Activated CD8-positive, alpha-beta memory T cell treated with anti-CD3 and anti-CD28 coated beads for 36 hours (primary cell): ENCODE measurements at places on chromosomes 1 and 21. TPM values are rescaled to one million over a fixed set of nuclear protein-coding genes. Genes with fewer than 3 reads are reported as not detected.

OR6K2 gene
- not detected for total RNA-seq

C8B gene
- total RNA-seq: not detected

CREB3L4 gene
- total RNA-seq: 8.2 TPM

ABCB10 gene
- 46.9 TPM for total RNA-seq

CD101 gene
- total RNA-seq: 0.48 TPM

C1QA gene
- total RNA-seq: not detected

SPATA17 gene
- total RNA-seq: 0.27 TPM

KLHDC7A gene
- total RNA-seq: not detected

KCNK1 gene
- 0.27 TPM for total RNA-seq

SIM2 gene
- total RNA-seq: not detected

REN gene
- not detected for total RNA-seq

SELL gene
- 39.0 TPM for total RNA-seq

ETNK2 gene
- total RNA-seq: 1.1 TPM

ADORA3 gene
- not detected for total RNA-seq

LDLRAP1 gene
- total RNA-seq: 5.5 TPM
